ENCODE measurements at places on chromosomes 7 and 10.

- no peak for DNase-seq
These were observed 72.2 kb upstream of the TMEM140 start for GRCh38 chr7:135075716-135076115.

DNA sequence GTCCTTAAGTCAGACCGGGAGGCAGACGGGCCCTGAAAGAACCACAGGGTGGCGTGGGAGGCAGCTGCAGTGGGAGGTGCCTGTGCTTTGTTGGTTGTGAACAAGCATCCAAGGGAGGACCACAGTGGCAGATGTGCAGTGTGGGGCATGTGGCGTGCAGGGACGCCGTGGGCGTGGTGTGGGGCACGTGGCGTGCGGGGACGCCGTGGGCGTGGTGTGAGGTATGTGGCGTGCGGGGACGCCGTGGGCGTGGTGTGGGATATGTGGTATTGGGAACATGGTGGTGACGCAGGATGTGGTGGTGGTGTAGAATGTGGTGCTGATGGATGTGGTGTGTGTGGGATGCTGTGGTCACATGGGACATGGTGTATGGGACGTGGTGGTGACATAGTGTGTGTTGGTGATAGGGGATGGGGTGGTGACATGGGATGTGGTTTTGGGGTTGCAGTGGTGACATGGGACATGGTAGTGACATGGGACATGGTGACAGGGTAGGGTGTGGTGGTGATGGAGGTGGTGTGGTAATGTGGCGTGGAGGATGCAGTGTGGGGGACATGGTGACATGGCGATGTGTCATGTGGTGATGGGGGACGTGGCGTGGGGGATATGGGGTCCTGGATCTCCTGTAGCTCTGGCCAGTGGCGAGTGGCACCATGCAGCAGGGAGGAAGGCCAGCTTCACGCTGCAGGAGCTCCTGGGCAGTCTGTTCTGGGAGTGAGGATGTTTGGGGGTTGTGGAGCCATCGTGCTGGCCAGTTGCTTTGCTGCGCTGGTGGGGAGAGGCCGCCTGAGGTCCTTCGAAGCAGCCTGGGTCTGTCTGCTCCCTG lies 78.8 kb downstream of the INPP5A start:
- DNase-seq: no peak

DNA sequence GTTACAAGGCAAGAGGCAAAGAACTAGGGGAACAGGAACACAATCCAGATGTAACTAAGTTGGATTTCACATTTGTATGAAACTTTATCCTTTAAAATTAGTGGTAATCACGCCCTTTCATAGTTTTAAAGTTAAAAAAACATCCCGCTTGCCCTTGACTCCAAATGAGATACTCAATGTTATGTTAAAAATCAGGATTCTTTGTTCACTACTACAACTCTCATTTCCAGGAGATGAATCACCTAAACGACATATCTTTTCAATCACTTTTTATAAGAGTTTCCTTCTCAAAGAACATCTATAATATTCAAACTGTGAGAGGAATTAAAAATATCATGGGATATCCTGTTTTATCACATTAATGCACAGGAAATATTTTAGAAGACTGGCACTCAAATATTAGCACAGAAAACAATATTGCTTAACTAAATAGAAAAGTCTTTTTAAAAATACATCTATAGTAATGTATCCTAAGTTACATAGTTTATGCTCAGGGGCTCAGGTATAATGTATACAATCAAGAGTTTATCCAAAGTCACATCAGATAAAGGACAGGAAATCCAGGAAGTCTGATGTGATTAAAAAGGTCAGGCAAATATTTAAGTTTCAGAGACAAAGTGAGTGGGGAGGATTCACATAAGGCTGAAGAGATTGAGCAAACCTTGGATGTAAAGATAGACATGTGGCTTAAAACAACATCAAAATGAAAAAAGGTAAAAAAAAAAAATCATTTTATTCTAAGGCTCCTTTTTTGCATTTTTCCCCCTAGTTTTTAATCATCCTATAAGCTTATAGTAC lies 41.9 kb downstream of the CADPS2 start:
- DNase-seq: no peak

DNA sequence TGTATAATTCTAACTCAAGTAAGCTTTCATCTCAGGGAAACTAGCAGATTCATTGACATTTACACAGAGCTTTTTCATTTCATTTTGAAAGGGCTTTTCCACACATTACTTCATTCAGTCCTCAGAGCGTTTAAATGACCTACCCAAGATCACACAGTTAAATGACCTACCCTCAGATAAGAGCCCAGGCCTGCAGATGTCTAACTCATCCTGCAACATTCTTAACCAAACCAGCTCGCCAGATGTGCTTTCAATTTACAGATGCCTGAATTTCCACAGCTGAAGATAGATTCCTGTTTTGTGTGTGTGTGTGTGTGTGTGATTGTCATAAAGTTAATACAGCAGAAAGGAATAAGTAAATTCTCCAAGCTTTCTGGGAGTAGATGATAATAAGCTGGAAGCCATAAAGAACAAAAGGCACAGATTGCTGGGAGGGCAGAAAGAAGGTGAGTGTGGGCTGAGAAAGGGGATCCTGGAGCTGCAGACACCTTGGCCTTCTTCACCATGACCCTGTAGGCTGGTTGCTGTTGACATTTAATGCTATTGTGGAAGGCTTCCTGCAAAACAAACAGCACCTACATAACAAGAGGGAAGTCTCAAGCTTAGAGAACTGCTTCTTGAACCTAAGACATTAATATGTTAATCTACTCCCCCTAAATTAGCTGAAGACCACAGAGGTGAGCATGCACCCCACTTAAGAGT lies 489.7 kb upstream of the CELF2 start:
- no peak for DNase-seq

GRCh38 chr10:113243311-113243710 lies 293.3 kb downstream of the TCF7L2 start:
- no peak for DNase-seq

DNA sequence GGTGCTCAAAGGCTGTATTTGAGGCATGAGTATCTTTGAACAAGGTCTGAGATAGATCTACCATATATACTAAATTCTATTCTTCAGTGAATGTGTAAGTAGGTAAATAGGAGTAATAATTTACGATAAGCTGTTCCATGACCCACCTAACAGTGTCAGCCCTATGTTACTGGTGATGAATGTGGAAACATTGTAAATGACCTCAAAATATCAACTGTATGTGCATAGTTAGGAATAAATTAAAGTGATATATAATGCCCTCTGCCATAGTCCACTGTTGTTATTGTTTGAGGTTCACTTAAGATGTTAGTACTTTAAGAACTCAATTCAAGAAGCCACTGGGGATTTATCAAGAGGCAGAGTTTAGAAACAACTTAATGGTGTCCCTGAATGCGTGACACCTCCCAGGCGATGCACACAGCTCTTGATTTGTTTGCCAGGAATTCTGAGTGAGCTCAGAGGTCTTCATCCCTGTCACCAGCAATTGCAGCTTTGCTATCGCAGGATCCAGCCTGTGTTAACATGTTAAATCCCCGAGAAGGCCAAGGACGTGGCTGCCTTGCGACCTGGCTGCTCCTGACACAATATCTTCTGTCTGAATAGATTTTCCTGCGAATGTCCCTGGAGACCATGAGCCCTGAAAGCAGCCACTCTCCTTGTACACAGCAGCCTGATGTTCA lies 104.9 kb downstream of the KLF6 start:
- no peak for DNase-seq

DNA sequence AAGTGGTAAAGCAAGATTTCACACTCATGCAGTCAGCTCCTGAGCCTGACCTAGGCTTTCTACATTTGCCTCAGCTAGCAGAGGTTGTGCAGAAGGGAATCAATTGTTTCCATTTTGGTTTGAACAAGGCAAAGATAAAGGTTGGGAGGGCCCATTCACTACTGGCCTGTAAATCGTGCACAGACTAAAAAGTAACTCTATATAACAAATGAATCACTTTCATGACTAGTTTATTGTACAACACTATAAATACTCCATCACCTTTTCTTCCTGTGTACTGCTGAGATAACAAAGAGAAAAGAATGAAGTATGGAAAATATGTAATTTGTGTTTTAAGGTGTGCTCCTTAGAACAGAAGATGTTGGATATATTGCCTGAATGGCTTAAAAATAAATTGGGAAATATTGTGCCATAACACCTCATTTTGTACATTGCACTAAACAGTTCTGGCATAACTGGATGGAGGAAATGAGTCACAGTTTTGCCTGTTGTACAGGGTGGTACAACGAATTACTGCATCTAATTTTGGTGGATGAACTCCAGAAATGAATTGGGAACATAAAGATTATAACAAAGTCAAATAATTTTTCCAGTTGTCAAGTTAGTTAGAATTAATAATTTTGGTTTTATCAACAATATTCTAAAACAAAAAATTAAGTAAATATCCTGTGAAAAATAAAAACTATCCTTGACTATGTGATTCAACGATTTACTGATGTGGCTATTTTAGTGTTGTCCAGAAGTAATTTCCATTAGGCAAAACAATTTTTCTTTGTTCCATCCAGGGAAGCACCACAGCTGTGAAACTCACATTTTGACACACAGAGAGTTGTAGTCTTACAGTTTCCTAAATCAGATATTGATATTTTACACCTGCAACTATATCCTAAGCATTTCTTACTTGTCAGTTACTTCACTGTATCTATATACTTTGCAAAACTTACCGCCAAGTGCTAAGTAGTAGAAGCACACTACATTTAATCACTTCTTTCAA lies 18.0 kb downstream of the SEMA3C start:
- no peak for DNase-seq

GRCh38 chr7:18553605-18554003 lies 58.1 kb downstream of the HDAC9 start:
- DNase-seq: no peak

DNA sequence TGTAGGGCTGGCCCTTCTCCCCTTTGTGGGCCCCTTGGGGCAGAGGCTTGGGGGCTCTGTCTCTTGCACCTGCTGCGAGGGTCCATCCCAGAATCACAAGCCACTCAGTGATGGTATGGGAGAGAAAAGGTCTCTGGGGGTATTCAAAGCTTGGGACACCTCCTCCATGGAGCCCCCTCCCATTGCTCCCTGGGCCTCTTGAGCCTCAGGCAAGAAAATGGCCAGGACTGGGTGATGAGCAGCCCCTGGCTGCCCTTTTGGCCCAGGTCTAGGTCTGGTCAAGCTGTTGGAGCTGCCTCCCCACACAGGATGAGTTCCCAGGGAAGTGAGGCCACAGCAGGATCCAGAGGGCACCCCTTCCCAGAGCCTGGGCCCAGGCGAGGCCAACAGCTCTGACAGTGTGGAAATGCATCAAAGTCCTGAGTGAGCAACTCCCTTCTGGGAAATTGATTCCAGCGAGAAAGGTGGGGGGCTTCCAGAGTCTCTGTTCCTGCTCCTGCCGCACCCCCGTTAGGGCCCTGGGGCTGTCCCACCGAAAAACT lies 3.4 kb upstream of the MYL7 start:
- no peak for DNase-seq

DNA sequence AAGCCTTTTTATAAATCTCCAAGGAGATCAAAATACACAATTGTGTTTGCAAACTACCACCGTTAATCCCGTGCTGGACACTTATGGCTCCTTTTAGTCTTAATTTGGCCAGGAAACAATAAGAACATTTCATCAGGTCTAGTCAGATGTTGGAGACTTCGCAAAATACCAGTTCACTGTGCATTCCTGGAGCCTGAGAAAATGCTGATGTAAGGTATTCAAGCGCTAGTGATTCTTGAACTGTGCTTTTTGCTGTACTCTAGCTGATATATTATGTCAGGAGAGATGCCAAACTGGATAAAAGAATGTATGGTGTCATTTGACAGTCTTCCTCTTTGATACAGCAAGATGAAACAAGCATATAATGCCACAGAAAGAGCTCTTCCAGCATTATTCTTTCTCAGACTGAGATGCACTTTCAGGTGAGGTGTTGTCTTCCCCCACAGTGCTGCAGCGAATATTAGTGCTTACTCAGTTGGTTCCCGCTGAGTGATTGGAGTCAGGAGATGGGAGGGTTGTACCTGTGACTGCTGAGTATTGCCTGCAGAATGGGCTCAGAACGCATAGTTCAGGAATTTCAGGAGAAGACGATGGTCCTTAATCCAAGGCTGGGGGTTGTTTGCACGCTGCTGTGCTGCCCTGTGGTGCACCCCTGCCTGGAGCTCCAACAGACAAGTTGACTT lies 59.2 kb downstream of the OGDH start:
- no peak for DNase-seq

GRCh38 chr10:48981310-48981907 lies 41.8 kb upstream of the LRRC18 start:
- DNase-seq: no peak

DNA sequence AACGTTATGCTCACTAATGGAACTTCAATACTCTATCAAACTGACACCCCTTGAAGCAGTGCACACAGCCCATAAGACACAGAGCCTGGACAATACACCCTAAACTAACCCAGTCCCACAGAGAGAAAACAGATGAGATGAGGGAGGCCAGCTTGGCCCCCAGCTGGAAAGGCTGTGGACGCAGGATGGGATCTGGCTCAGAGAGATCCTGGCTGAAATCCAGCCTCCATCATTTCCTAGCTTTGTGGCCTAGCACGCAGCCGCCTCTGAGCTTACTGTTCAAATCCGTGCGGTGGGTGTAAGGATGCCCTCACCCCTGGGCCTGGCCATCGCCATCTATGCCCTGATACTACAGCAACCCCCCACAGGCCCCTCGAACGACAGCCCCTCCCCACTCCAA lies 32.7 kb downstream of the SNX8 start:
- no peak for DNase-seq
